ENCODE measurements at places on chromosomes 4 and X.

DNA sequence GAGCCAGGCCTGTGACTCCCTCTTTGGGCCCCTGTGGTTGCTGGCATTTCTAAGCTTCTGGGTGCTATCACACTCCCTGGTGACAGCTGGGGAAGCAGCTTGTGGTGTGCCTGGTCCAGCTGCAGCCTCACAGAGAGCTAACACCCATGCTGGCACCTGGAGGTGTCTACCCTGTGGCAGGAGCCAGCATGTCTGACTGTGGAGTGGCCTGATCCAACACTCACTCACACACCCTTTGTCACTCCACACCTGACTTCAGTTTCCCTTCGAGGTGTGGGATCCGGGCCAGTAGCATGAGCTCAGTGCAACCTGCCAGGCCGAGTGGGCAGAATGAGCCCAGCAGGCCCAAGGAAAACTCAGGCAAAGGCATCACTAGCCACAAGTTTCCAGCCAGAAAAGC, 67.5 kb downstream of the TECRL start:
- DNase-seq, result peak; percentile 91

DNA sequence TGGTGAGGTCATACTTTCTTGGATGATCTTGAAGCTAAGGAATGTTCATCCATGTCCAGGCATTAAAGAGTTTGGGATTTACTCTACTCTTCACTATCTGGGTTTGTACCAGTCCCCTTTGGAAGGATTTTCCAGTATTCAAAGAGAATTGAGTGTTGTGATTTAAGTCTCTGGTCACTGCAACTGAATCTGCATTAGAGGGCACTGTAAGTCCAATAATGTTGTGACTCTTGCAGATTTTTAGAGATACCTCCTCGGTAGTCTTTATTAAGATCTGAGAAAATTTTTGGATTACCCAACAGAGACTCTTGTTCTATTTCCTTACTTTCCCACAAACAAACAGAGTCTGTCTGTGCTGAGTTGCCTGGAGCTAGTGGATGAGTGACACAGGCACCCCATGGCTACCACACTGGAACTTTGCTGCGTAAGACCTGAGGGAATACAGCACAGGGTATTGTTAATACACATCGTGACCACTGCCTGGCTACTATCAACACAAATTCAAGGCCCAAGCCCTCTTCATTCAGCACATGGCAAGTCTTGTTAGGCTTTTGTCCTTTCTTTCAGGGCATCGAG, 357.1 kb upstream of the KLHL4 start:
- DNase-seq, result no peak

GRCh38 chr4:142463206-142463605, 382.9 kb downstream of the INPP4B start:
- no peak for DNase-seq

GRCh38 chr4:184932343-184932742, 85.9 kb upstream of the HELT start:
- DNase-seq, result peak; percentile 6

GRCh38 chr4:78749972-78750727, 26.0 kb upstream of the BMP2K start:
- DNase-seq, result no peak

DNA sequence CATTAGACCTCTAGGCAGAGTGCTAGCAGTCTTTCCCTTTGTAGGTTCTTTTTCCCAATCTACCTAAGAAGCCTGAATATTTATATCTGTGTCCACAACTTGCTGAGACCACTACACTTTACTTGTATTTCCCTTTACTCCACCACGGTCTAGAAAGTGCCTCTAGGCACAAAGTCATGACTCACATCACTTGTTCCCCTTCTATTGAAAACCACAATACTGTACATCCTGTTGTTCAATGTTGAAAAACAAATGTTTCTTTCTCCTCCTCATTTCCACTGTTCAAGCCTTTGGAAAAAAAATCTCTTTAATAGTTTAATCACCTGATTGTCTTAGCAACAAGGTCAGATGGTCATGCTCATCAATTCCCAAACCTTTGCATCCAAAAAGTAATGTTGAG, 326.7 kb downstream of the GUCY2F start:
- DNase-seq, result no peak
